ENCODE measurements at places on chromosomes 13 and 19.

DNA sequence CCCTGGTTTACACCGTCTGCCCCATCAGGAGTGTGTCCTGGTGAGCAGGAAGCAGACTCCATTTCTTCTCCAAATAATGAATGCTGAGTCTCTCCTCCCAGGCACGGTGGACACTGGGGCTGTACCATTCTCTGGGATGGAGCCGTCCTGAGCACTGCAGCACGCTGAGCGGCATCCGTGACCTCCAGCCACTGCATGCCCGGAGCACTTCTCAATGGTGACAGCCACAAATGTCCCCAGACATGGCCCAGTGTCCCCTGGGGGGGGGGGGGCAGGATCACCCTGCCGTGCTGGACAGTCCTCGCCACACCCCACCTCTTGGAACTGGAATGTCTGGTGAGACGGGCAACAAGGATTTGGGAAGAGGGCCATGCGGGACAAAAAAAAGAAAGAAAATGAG is 37.4 kb downstream of the GNG7 start:
- no peak for DNase-seq

DNA sequence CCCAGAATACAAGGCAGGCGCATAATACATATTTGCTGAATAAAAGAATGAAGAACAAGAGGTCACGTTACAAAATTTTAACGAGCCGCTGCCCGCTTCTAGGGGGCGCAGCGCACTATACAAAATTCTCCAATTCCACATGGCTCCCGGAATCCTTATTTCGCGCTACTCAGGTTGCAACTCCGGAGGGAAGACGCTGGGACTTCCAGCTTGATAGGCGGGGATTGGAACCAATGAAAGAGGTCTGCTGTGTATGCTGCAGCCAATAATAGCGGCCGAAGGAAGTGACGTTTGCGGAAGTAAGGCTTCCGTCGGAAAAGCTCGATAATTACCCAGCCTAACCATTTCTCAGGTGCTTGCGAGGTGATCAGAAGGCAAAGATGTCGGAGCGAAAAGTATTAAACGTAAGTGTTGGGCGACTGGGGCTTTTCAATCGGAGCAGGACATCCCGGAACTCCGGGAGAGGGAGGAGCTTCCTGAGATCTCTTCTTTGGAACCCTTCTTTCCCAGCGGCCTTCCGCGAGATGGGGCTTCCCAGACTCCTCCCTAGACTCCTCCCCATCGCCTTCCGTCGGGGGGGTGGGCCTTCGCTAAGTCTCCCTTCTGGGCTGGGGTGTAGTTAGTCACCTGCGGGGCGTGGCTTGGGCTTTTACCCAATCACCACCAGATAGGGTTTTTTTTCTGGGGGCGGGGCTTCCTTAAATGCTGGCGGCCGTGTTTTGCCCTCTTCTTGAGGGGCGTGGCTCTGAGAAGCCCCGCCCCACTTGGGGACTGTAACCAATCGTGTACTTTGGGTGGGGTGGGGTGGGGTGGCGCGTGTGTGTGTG is at the start of gene YJU2:
Gene YJU2 (plus strand): TSS at position 314 of the 827 bp plus-strand sequence. CDS start 67 bp downstream, at position 381.
- peak; percentile 82 for DNase-seq

- DNase-seq, result no peak
Observed at GRCh38 chr13:45522571-45522970, 57.8 kb downstream of the COG3 start.

DNA sequence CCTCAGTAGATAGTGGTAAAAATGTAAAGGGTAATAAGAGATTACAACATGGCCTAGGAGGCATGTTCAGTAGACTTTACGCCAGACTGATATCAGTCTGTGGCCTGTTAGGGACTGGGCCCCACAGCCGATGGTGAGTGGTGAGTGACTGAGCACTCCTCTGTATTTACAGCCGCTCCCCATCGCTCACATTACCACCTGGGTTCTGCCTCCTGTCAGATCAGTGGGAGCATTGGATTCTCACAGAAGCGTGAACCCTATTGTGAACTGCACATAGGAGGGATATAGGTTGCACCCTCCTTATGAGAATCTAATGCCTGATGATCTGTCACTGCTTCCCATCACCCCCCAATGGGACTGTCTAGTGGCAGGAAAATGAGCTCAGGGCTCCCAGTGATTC is 17.9 kb downstream of the NLRP11 start:
- no peak for DNase-seq

DNA sequence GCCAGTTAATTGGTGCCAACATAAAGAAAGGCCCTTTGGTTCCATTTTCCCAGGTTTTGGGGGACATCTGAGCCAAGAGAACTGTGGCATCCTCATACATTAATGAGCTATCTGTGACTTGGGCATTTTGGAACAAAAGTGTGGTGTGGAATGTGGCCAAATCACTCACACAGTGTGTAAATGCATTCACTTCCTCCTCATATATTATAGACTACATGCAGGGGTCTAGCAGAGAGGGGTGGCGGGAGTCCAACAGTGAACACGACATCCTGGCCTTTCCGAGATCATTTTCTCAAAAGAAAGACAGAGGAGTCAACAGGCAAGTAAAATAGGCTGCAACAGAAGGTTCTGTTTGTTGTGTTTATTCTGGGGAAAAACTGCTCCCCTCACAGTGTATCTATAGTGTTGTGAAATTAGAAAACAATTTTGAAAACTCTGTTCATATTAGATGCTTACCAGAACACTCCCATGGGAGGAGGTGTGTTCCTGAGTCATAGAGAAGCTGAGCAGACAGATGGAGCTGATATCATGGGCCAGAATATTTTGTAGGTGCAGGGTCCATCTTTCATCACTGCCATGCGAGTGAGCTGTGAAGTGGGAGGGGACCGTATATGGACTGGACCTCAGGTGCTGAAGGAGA is 36.9 kb downstream of the PABPC3 start:
- no peak for DNase-seq

- no peak for DNase-seq
Observed at GRCh38 chr19:55368701-55369563, 1.3 kb downstream of the IL11 start.

- DNase-seq, result no peak
Observed at GRCh38 chr19:3359919-3360420, 6.4 kb upstream of the NFIC start.

DNA sequence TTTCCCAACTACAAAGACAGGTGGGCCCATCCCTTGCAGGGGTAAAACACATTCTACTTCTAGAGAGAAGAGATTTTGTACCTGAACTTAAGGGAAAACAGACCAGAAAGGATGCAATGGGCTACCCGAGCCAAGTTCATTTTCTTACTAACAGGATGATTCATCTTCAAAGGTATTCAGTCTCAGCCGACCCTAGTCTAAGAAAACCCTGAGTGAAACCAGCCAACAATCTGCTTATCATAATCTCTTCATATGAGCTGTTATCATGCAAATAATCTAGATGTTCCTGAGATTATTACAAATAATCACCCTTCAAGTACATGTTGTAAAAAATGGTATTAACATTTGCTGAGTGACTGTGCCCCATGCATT is 15.6 kb downstream of the PABPC3 start:
- DNase-seq, result no peak

DNA sequence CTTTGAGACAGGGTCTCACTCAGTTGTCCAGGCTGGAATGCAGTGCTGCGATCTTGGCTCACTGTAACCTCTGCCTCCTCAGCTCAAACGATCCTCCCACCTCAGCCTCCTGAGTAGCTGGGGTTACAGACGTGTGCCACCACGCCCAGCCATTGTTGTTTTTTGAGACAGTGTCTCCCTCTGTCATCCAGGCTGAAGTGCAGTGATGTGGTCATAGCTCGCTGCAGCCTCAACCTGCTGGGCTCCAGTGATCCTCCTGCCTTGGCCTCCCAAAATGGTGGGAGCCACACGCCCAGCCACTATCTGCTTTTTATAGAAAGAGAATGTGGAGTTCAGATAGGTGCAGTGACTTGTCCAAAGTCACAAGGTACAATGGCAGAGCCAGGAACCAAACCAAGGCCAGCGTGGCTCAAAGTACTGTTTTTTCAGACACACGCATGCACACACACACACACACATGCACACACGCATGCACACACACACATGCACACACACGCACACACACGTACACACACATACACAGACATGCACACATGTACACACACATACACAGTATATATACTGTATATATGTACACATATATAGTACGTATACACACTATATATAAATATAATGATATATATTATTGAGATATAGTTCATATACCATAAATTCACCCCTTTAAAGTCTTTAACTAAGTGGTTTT is 6.6 kb downstream of the GADD45B start:
- DNase-seq, result no peak

DNA sequence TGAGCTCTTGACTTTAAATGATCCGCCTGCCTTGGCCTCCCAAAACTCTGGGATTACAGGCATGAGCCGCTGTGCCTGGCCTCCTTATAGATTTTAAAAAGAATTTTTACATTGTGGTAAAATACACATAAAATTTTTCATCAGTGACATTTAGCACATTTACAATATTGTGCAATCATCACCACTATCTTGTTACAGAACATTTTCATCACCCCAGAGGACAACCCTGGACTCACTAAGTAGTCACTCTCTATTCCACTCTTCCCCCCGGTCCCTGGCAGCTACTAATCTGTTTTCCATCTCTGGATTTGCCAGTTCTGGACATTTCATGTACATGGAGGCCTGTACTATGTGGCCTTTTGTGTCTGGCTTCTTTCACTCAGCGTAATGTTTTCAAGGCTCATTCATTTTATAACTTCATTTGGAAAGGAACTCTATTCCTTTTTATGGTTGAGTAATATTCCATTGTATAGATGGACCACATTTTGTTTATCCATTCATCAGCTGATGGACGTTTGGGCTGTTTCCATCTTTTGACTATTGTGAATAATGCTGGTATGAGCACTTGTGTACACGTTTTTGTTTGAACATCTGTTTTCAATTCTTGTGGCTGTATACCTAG is 19.9 kb downstream of the MEGF8 start:
- DNase-seq, result no peak

DNA sequence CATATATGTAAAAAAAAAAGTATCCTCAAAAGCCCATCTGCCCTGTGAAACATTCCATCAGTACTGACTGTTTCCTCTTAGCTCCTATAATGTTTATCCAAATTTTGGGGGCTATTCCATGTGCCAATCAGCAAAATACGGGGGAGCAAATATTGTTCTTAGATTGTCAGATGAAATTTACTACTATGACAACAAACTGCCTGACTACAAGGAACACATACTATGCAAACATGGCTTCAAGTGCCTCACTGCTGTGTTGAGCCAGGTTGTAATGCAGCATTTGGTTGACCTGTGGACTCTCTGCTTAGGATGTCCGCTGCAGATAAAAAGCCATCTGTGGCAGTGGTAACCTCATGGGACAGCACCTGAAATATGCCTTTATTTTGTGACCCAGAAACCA is 98.2 kb upstream of the SCEL start:
- no peak for DNase-seq
